Naive thymus-derived CD8-positive, alpha-beta T cell (primary cell): ENCODE measurements at places on chromosomes 3 and 15. TPM values are rescaled to one million over a fixed set of nuclear protein-coding genes. Genes with fewer than 3 reads are reported as not detected.

The C2CD4A gene
- total RNA-seq: not detected

The IFT57 gene
- 25.2 TPM for total RNA-seq

The ITGB5 gene
- 1.4 TPM for total RNA-seq

The SLC49A4 gene
- 7.5 TPM for total RNA-seq

The CHDH gene
- total RNA-seq: 0.25 TPM

The PP2D1 gene
- total RNA-seq: not detected

The SERINC4 gene
- 0.23 TPM for total RNA-seq

The DUOXA2 gene
- total RNA-seq: not detected

The LARP6 gene
- total RNA-seq: 0.36 TPM

The GOLGA6D gene
- 0.19 TPM for total RNA-seq

The SRGAP3 gene
- 2.4 TPM for total RNA-seq

The BFSP2 gene
- total RNA-seq: not detected

The DLL4 gene
- total RNA-seq: 0.16 TPM

The KLHL18 gene
- total RNA-seq: 20.8 TPM

The COLQ gene
- 3.4 TPM for total RNA-seq

The FAM174B gene
- total RNA-seq: 10.9 TPM

The COL7A1 gene
- 1.8 TPM for total RNA-seq

The PLA2G4E gene
- total RNA-seq: not detected

The PLOD2 gene
- total RNA-seq: not detected

The CYP1A2 gene
- total RNA-seq: not detected

The CP gene
- total RNA-seq: not detected
